NCI-H2081 treated with DMSO at 0.1 percent for 48 hours (cell line): ENCODE measurements at places on chromosomes 7 and 10.
A peak's percentile ranks its signal among the peaks of the same experiment; 100 is the strongest.

DNA sequence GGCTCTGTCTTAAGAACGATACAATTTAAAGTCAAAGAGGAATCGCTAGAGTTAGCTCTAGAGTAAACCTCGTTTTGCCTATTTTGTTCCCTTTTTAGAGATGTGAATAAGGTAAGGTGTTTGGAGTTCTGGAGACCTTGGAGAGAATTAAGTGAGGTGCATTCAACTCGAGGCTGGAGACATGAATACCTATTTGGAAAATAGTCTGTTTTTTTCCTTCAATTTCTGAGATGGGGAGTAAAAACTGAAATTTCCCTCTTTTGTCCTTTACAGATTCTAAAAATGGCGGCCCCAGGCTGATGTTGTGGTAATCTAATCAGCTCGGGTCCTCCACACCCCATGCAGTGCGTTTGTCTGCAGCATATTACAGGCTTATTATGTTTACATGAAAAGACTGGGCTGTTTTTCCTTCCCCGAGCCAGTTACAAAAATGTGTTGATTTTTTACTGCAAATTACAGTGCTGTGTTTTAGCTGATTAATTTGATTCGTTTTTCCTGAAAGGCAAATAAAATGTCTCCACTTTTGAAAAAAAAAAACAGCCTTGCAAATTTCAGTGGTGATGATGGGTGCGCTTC, 1.5 kb downstream of the KMT2E start:
- DNase-seq: no peak

- DNase-seq: no peak
Observed at GRCh38 chr7:27346531-27347275, 104.1 kb downstream of the EVX1 start.

DNA sequence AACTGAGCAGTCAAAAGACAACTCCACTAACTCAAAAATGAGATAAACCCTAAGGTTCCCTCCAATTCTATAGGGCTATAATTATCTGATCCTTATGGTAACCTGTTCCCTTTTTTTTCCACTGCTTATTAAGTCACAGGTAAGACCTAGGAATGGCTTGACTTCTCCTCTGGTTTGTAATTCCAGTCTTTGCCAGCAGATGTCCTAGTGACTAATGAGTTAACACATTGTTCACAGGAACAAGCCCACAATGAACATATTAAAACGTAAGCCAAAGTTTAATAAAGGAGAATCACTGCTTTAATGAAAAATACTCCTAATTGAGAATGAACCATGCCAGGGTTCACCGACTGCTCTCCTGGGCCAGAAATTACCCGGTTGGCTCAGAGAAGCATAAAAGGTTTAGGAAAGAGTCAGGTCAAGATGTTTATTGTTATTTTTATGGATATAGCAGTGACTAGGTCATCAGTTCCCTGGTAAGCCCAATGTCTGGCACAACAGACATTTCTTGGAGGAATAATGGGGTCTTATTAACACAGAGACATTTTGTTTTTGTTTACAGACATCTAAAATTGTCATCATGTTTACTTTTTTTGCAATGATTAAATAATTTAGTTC, 120.1 kb downstream of the ELAPOR2 start:
- DNase-seq: peak; percentile 35

GRCh38 chr10:101650863-101651262, 44.1 kb downstream of the FBXW4 start:
- DNase-seq: no peak

- DNase-seq: no peak
Observed at GRCh38 chr7:157645539-157645938, 308.7 kb downstream of the DNAJB6 start.

- no peak for DNase-seq
Observed at GRCh38 chr10:103837370-103838069, 17.9 kb downstream of the SH3PXD2A start.
